ENCODE measurements at places on chromosomes 3 and 15.

DNA sequence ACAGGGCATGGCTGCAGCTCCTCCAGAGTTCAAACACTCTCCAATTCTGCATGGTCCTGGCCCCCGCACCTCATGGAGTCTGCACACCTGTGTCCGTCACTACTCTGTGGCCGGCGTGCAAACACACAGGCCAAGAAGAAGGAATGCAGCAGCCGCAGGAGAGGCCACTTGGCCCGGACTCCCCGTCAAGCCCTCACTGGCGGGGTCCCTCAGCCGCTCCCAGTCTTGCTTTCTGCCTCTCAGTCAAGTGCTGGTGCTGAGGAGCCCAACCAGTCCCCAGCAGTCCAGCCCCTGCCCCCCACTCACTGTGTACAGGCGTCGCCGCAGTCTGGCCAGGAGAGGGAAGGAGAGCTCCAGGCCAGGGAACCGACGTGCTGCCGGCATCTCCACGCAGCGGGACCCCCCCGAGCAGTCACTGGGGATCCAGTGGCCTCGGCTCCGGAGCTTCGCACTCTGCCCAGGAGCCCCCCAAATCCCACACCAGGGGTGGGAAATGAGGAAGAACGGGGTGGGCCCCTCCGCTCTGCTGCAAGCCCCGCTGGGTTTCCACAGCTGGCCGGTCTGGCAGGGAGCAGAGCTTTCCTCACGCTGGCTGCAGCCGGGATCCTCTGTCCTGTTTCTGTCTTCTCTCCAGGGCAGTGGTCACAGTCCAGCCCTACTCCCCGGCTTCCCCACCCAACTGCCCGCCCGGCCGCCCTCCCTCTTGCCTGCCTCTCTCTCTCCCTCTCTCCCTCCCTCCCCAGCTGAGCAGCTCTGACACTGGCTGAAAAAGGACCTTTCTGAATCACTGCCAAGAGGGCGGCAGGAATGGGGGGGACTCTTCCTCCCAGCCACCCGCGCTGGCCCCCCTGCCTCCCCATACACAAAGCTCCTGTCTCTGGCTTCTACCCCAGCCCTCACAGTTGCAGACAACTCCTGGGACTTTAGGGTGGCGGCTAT is 16.0 kb downstream of the TNK2 start:
- no peak for DNase-seq

- no peak for DNase-seq
Measured at GRCh38 chr3:36366308-36366707, 14.0 kb upstream of the STAC start.

DNA sequence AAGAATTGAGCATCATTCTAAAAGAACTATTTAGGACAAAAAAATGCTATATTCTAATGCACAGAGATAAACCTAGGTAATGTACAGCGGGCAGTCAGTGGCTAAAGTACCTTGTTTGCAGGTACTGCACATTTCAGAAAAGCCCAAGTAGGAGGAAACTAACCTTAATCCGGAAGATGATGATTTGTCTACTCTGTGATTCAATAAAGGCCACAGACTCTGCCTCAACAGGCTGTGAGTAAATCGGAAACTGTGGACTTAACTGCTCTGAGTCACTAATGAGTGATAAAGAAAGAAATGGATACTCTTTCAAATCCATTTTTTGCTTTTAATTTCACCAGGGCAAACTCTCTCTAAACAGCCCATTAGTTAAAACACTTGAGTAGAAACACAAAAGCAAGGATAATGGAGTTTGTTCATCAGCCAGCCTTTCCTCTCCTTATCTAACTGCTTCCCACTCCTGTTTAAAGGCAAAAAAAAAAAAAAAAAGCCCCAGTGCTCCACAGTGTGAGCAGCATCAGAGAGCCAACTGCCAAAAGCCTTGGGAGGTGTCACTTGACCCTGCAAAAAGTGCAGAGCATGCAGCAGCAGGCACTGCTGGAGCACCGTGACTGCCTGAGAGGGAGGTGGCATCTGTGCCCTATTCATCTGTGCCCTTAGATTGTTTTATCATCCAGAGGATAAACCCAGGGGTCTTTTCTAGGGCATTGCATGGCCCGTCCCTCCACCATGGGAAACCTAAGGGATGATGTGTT is 187.7 kb downstream of the SATB1 start:
- DNase-seq: no peak

DNA sequence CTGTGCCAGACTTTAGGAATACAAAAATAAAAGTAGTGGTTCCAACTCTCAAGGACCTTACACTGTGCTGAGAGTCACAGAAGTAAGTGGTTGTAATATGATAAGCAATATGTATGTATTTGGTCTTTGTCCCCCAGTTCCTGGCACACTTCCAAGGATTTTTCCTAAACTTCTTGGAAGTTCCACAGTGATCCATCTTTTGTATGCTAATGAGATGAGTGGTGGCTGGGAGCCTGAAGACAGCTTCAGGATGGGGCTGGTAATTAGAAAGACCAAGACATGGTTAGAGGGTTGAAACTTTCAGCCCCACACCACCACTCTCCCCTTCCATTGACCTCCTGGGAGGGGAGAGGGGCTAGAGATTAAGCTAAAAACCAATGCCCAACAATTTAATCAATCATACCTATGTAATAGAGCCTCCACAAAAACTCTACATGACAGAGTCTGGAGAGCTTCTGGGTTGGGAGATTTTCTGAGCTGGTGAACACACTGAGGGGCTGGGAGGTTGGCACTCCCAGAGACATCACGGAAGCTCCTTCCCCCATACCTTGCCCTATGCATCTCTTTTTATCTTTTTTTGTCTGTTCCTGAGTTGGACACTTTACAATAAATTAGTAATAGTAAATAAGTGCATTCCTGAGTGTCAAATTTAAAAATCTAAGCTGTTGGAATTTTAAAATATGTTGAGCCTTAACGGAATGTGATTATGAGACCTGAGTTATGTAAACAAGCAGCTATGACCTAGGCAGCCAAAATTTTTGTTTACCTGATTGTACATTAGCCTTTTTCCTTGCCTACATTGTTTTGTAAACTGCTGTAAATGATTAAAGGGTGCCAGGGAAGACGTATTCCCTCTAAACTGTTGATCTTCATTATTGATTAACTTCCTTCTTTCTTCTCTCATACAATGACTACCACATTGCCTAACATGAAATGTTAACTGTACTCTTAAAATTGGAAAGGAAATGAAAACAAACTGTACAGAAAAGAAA is 24.3 kb downstream of the CD200R1L start:
- DNase-seq: no peak

- DNase-seq: no peak
Measured at GRCh38 chr15:70018646-70019600, 78.8 kb downstream of the TLE3 start.

- DNase-seq: no peak
Measured at GRCh38 chr15:51190424-51191068, 95.8 kb upstream of the TNFAIP8L3 start.

GRCh38 chr15:25905140-25905539 is 42.0 kb upstream of the ATP10A start:
- no peak for DNase-seq

DNA sequence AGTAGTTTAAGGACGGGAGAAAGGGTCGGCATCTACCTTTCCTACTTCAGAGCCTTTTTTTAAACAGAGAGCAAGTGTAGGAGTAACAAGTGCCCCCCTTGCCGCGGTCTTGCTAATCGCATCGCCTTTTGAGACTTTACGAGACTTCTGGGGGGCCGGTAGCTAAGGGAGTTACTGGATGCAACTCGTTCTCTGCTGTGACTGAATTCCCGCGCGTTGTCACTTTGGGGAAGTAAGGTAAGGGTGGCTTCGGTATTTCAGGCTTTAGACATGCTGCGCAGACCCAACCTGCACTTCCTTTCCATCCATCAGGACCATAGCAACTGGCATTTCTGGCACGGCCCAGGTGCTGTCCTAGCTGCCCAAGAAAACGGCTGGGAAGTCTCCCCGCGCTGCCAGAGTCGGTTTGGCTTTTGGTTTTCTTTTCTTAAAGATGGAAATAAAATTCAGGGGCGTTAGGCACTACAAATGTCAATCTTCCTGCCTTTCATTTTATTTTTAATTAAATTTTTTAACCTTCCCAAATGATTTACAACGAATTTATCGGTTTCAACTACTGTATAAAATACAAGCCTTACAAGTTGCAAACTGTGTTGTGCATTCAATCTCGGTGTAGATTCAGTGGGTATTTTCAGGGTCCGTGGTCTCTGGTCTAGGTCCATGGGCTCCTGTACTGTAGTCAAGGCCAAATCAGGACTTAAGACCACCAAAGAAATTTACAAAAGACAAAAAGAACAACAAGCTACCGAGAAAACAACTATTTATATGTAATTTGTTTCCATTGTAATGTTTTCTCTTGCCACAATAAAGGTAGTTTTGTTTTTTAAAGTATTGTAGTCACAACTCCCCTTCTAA is 3.5 kb downstream of the MECOM start:
- no peak for DNase-seq

GRCh38 chr3:61704807-61705206 is 143.4 kb downstream of the PTPRG start:
- DNase-seq: no peak

GRCh38 chr3:53773021-53773436 is 73.2 kb downstream of the CHDH start:
- no peak for DNase-seq

GRCh38 chr3:45043728-45044299 is 17.7 kb downstream of the CLEC3B start:
- DNase-seq: no peak

DNA sequence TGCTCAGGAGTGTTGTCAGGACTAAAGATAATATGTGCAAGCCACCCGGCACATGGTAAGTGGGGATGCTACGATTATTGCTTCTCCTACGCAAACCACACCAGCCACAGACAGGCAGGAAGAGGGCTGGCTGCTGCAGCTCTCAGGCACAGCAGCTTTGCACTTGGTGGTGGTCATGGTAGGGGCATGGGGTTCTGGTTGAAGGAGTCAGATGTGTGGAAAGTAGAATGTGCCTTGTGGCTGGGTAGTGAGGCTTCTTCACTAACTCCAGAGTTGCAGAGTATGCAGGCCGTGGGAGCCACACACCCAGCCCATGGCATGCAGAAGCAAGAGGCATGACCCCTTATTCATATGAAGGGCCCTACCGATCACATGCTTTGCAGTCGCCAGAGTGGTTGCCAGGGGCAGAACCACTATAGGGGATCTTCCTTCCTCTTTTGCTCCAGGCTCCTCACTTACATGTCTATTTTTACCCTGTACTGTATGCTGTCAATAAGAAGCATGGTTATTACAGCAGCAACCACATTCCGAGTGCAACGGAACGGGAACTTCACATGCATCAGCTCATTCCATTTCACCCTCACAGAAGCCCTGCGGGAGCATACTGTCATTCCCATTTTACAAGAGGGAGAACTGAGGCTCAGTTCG is 59.2 kb upstream of the HERC1 start:
- DNase-seq: no peak

DNA sequence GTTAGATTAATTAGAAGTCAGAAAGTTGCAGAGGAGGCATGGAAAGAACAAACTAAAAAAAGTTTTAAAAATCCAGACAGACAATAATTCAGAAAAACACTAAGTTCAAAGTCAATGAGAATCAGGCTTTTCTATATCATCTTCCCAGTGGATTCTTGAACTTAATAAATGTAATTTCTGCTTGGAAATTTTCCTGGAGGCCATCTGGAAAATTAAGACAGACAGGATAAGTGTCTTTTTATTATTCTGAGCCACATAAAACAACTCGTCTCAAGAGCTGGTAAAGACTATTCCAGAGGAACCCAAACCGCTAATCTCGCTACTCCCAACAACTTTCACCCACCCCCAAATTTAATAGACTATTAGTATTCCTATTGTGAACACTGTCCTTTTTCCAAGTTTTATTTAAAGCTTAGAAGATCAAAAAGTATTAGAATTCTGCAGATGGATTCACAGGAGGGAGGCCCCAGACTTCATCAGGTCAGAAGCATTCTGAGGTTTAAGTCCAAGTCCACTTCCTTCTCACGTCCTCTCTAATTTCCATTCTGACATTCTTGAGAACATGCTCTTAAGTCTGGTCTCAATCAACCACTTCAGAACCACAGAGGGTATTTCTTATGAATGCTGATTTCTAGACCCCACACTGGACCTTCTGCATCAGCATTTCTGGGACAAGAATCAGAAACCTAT is 61.3 kb downstream of the ERC2 start:
- no peak for DNase-seq

DNA sequence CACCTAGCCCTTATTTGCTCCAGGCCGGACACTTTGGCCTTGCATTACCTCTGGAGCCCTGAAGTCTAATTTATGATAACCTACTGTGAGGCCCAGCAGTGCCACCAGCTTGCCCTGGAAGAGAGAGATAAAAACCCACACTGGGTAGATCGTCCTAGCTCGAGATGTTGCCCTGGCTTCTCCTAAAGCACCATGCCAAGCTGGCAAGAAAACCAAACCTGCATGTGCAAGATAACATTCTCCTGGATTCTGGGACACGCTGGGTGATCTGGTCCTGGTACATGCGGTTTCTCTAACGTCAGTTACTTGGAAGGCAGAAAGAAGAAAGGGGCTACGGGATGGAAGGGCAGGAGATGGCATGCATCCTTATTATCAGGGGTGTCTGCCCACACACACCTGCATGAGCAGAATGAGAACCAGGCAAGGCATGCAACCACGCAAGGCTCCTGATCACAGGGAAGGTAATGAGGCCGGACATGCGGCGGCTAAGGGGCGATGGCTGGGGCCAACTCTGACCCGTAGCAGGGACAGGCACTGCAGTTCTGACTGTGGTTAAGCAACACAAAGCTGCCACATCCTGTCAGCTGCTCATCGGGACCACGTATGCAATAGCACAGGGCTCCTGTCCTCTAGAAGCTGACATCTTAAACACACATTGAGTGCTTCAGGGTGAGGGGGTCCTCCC is 73.0 kb downstream of the OXNAD1 start:
- DNase-seq: peak; percentile 60

DNA sequence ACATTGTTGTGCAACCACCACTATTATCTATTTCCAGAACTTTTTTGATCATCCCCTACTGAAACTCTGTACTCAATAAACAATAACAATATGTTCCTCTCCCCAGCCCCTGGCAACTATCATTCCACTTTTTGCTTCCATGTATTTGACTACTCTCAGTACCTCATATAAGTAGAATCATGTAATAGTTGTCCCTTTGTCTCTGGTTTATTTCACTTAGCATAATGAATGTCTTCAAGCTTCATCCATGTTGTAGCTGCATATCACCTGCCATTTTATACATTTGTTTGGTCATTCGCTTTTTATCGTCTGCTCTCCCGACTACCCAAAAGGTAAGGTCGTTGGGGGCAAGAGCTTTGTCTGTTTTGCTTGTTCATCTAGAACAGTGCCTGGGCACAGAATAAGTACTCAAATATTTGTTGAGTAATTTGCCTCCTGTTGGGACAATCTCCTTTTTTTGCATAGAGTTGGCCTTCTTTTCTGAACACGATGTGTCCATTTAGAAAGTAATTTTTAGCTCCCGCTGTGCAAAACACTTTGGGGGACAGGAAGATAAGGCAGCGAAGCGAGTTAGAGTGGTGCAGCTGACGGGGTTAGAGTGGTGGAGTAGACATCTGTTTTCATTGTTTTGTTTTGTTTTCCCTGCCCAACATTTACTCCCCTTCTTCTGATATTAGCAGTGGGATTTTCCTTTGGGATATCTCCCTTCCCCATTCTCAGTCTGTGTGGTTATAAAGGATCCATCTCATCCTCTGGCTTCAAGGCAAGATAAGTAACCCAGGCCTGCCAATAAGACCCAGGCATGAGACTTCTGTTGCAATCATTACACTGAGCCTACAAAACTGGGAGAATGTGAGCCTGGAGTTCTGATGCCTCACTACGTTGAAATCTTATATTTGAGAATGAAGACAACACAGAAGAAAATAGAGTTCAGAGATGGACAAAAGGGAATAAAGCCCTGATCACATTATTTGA is 83.4 kb upstream of the RNU6-1 start:
- no peak for DNase-seq
